ENCODE measurements at places on chromosomes 11 and 22.

DNA sequence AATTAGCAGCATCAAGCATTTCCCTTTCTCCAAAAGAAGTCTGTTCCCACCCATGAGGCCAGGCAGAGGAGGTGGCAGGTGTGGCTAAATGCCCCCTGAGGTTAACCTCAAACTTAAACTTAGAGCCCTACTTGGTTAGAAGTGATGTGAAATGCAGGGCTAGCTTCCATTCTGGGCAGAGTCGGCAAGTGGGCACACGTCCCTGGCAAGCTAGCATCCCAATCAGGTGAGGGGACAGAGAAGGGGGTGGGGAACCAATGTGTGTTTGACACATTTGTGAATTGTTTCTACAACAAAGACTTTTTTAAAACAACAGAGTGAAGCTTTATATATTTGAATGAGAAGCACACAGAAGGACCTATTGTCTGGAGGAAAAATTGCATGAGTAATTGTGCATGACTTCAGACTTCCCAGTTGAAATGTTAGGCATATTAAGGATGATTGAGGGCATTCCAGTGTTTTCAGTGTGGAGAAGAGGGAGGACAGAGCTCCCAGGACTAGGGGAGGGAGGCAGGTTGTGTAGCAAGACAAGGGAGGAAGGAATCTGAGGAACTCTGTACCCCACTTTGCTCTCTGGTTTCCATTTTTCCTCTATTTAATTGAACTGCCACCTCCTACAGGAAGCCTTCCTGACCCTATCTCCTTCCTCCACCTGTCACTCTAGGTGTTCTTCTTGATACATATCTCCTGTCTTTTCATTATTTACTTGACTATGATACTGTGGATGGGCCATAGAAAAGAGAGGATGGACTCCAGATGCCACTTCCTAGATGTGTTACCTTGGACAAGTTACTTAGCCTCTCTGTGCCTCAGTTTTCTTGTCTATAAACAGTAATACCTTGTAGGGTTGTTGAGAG is 83.3 kb upstream of the PICALM start:
- no peak for DNase-seq

GRCh38 chr11:44221456-44221855 is 88.5 kb downstream of the ALX4 start:
- DNase-seq: no peak

- DNase-seq: no peak
Measured at GRCh38 chr11:48083421-48083820, 103.1 kb downstream of the PTPRJ start.

- DNase-seq: no peak
Measured at GRCh38 chr11:117022526-117022925, 75.7 kb downstream of the SIK3 start.

DNA sequence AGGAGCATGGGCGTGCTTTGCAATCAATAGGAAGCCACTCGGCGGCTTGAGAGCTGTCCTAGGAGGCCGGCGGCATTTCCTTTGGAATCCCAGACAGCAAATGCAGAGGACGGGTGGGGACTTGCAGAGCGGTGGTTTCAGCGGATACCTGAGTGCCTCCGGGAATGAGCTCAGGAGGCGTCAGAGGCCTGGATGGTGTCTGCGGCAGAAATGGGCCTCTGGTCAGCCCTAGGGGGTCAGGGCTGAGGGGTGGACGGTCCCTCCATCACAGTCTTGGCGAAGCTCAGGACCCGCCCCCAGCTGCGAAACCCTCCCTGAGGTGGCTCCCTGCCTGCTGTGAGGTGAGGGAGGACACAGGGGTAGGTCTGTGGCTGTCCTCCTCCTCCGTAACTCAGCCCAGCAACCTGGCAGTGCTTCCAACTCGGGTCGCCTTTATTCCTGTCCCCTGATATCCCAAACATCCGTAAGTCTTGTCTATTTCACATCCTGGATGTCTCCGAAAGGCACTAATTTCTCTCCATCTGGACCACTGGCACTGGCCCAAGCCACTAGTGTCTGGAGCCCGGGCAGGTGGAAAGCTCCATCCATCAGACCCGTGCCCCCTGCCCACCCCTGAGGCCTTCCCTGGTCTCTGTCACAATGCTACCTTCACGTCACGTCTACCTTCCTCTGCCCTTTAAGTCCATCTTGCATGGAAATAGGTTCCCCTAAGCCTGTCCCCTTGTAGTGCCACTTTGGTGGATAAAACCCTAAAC is 686.6 kb downstream of the BRD1 start:
- no peak for DNase-seq

- no peak for DNase-seq
Measured at GRCh38 chr11:133029107-133029506, 503.2 kb downstream of the OPCML start.

DNA sequence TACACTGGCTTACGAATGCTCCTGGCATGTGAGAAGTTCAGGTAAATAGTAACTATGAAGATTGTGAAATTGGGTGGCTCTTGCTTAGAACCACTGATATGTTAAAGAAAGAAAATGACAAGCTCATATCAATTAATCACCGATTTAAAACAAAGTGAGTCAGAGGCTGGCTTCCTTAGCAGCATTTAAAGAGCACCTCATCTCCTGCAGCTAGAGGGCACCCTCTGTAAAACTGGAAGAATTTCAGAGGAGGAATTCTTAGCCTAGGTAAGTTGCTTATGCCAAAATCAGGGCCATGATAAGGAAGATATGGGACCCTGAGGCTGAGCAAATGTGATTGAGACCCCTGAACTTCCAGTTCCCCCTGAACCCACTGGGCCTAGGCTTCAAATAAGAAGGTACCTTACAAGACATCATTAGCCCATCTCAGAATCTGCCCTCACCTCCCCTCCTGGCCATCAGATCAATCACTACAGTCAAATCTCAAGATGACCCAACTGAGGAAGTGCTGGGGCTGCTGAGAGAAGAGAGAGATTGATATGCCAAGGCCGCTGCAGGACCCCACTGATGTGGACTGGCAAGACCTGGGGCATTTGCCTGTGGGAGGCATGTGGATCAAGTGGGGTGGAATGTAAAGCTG is 8.6 kb upstream of the CD3E start:
- no peak for DNase-seq

GRCh38 chr11:131446590-131447275 is 76.3 kb downstream of the NTM start:
- no peak for DNase-seq

GRCh38 chr11:42647993-42648392 is 663.8 kb upstream of the API5 start:
- DNase-seq: no peak

DNA sequence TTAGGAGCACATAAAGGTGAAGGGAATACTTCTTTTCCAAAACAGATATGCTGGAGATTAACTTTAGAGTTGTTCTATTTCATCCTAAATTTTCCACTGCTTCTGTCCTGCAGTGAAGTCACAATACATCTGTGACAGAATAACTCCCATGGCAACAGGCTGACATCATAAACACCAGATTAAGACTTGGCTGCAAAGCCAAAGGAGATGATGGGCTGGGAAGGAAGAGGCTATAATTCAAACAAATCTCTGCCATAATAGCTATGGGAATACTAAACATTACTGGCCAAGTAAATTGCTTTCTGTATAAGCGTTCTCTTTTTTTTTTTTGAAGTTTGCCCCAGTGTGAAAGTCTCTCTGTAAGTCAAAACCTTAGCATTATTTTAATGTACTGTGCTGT is 107.7 kb downstream of the CADM1 start:
- no peak for DNase-seq

DNA sequence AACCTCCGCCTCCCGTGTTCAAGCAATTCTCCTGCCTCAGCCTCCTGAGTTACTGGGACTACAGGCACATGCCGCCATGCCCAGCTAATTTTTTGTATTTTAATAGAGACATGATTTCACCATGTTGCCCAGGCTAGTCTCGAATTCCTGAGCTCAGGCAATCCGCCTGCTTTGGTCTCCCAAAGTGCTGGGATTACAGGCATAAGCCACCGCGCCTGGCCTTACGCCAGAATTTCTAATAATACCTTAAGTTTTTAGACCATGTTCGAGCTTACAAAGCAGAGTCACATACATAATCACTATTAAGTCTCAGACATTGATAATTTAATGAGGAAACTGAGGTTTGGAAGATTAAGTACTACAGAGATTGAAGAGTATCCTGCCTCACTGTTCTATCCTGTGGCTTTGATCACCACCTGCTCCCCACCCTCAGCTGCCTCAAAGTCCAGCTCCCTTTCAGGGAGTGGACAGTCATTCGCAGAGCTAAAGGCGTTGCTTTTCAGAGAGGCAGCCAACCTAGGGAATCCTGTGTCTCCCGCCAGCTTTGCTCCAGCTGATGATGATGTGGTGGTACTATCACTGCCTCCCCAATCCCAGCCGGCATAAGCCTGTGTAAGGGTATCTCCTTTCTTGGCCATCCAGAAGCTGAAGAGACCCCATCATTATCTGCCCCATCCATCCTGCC is 7.7 kb downstream of the UBASH3B start:
- no peak for DNase-seq

DNA sequence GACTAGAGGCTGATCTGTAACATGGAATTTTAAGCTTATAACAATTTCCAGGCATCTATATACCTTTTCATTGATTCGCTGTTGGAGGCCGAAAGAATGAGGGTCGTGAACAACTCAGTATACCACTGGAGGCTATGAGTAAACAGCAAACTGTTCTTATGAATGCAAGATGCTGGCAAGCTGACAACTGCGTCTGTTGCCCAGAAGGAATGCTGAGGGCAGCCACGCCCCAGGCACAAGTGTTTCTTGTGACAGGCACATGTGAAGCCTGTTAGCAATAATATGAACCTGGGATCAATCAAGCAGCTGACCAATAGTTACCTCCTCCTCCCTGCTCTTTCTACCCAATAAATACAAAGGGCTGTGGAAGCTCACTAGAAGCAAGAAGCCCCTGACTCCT is 15.3 kb downstream of the RTCB start:
- DNase-seq: no peak

DNA sequence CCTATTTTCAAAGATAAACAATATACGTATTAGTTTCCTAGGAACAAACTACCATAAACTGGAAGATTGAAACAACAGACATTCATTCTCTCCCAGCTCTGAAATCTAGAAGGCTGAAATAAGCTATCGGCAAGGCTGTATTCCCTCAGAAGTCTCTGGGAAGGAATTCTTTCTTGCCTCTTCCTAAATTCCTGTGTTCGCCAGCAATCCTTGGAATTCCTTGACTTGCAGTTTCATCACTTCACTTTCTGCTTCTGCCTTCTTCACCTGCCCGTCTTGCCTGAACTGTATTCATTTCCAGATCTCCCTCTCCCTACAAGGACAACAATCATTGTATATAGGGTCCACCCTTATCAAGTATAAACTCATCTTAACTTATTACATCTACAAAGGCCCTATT is 17.7 kb upstream of the PRDM10 start:
- DNase-seq: no peak

- DNase-seq: no peak
Measured at GRCh38 chr11:115042002-115042401, 363.7 kb downstream of the NXPE2 start.

DNA sequence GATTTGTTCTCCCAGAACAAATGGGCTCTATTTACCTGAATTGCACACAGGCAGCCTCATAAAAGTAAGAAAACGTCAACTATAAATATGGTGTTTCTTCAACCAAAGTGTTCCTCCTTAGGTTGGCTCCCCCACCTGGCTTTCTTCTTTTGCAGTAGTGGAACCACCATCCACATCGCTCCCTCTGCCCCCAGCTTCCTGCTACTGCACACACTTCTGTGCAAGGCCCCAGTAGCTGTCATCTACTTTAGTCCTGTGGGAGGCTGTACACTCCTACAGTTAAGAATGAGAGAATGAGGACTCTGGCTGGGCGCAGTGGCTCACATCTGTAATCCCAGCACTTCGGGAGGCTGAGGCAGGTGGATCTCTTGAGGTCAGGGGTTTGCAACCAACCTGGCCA is 89.5 kb downstream of the BMAL1 start:
- no peak for DNase-seq

DNA sequence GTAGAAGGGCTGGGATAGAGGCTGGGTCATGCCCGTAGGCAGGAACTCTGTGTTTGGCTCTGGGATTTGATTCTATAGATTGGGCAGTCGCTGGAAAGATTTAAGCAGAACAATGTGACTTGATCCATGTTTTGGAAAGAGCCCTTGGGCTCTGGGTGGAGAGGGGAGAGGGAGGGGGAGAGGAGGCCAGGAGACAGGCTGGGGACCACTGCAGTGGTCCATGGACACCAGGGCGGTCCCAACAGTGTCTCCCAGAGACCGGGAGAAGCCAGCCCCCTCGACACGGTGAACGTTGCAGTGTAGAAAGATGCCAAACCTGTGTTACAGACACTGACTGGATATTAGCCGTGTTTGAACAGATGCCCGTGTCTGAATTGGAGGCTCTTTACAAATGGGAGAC is 19.5 kb downstream of the PVALB start:
- DNase-seq: no peak

GRCh38 chr22:35660291-35661127 is 12.3 kb downstream of the APOL6 start:
- no peak for DNase-seq

GRCh38 chr22:25120093-25120561 is 79.5 kb upstream of the CRYBB3 start:
- no peak for DNase-seq

- no peak for DNase-seq
Measured at GRCh38 chr11:2779499-2779980, 79.7 kb upstream of the KCNQ1OT1 start.

- no peak for DNase-seq
Measured at GRCh38 chr11:92311616-92312449, 87.2 kb downstream of the FAT3 start.

DNA sequence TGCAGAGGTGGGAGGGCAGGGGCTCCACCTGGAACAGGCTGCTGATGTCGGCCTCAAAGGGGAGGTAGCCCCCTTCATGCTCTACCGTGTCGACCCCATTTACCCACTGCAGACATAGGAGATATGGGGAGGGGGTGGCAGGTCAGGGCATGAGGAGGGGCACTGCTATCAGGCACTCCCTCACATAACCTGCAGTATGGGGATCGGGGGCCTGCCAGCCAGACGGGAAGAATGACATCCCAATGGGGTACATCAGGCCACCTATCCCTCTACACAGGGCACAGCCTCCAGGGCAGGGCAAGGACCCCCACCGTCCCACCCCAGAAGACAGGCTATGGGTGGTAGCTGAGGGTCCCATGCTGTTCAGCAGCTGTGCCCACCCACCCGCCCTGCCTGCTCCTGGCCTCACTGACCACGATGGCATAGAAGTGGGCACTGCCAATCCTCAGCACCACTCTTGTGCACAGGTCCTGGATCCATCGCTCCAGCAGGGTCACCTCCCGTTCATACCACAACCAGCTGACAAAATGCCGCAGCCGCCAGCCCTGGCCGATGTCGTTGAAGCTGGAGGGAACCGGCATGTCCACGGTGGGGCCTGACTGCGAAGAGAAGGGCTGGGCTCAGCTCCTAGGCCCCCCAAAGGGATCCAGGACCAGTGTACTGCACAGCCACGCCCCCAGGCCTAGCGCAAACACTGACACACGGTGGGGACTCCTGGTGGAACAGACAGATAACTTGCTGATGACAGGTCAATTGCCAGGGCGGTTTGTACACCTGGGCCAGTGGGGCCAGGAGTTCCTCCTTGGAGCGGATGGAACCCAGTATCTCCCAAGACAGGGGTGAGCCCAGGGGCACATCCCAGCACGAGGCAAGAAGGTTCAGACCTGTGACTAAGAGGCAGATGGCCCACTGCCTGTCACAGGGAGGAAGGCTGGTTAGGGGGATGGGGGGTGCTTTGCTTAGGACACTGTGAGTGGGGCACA is 24.1 kb downstream of the RGL4 start:
- DNase-seq: no peak
